DMS79 (cell line): ENCODE measurements at places on chromosomes 6 and 20.

DNA sequence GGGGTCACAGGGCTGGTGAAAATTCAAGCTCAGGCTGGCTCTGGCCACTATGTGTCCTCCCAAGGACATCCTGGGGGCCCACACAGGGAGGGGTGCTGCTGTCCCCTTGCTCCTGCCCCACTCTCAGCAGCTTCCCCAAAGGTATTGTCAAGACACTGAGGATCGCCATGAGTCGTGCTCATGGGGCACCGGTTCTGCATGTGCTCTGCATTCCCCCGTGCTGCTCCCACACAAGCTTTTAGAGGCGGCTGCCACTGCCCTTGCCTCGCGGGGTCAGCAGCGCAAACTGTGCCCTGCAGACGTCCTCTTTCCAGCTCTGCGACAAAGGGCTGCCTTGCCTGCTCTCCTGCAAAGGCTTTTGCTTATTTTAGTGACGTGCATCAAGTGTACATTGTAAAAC is 179.8 kb downstream of the ERMARD start:
- DNase-seq: peak; percentile 37

GRCh38 chr6:18500921-18501662 is 113.9 kb downstream of the RNF144B start:
- no peak for DNase-seq

DNA sequence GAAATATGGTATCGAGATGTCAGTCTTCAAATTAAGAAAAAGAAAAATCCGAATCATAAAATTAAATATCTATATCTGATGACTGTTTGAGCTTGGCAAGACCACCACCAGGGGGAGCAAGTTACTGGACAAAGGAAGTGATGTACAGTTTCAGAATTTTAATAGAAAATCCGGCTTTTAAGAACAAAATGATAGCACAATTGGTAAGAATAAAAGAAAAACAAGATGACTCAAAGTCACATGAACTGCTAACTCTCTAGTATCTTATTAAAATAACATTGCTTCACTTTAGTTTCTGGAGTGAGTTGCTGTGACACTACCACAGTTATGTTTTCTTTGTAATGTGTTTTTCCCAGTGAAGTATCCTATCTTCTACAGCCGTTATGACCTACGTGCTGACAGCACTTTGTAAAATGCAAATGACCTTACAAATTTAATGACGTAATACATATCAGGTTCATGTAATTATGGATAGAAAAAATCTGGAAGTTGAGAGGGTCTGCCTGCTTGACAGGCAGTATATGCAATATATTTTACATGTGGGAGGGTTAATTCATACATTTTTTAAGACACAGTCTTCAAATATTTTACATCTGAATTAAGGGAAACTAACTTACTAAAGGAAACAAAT is 405.3 kb upstream of the HS3ST5 start:
- DNase-seq: no peak

- DNase-seq: no peak
Observed at GRCh38 chr20:49635866-49636265, 67.9 kb upstream of the PTGIS start.

- no peak for DNase-seq
Observed at GRCh38 chr6:146358431-146359046, 185.1 kb upstream of the RAB32 start.

DNA sequence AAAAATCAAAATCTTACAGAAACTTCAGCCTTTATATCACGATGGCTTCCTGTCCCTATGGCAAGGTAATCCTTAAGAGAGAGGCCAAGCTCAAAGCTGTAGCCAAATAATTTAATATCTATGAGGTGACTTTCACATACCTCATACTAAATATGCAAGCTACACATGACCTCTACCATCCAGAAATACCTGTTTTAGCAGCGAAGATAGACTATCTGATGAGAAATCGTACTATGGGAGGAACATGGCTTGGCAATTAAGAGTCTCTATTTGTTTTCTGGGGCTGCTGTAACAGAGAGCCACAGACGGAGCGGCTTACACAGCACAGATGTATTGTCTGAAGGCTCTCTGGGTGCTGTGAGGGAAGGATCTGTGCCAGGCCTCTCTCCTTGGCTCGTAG is 31.0 kb upstream of the SALL4 start:
- no peak for DNase-seq

DNA sequence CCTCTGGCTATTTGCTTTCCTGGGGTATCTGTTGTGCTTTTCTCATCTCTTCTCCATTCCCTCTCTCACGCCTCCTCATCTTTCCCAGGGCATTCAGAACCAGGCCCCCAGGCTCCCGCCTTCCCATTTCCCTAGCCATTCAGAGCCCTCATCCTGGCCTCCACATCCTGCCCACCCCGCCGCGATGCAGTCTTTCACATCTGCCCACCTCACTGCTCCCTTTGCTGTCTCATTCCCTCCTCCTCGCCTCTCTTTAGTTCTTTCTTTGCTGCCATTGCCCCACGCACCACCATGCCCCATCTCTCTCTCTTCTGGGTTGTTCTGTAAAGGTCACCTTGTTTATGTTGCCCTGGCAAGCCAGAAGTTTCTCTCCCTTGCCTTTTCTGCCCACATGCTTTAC is 10.6 kb upstream of the AAR2 start:
- DNase-seq: no peak

GRCh38 chr20:61761453-61762166 is 304.1 kb downstream of the TAF4 start:
- DNase-seq: no peak

GRCh38 chr6:75196081-75196687 is 9.7 kb downstream of the COL12A1 start:
- no peak for DNase-seq

DNA sequence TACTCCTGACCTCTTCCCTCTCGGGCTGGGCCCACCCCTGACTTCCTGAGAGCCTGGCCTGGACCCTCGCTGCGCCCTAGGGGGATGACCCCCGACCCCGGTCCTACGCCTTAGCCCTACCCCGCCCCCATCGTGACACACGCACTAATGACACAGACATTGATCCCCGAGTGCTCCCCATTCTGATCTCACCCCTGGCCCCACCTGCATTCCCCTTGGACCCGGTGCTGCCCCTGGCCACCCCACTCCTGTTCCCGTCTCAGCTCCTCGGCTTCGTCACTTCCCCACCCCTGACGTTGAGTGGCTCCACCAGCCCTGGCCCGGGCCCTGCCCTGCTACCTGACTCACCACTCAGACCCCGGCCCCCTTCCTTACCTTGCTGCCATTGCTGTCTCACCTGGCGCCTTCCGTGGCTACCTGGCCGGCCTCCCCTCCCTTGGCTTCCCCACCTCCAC is 12.1 kb downstream of the RBCK1 start:
- no peak for DNase-seq

DNA sequence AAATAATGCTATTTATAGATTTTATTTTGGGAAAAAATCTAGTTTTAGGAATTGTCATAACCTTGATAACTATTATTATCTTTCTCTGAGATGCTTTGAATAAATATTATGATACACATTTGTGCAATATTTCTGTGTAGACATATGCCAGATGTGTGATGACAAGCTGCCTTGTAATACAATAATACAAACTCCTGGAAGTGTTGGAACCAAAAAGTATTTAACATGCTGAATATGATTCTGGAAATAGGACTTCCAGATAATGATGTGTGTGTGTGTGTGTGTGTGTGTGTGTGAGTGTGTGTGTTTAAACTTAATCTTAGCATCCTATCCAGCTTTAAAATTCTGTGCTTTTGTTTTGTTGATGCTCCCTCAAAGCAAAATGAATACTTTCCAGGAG is 233.6 kb downstream of the ADGRB3 start:
- no peak for DNase-seq

GRCh38 chr6:160756021-160756420 is 54.0 kb downstream of the PLG start:
- no peak for DNase-seq

DNA sequence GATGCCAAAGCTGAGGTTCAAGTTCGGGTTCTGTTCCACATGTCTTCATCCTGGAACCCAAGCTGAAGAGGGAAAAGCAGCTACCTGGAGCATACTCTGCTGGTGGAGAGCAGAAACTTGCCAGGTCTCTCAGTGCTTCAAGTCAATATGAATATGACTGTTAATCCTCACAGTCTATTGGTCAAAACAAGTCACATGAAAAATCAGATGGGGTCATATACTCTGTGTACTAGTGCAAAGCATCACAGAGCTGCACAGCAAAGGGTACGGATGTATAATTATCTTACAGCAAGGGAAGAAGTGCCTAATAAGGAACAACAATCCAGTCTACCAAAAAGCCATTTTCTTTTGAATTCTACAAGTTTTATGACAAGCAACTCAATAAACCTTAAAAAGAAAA is 11.6 kb downstream of the NCOA7 start:
- no peak for DNase-seq

DNA sequence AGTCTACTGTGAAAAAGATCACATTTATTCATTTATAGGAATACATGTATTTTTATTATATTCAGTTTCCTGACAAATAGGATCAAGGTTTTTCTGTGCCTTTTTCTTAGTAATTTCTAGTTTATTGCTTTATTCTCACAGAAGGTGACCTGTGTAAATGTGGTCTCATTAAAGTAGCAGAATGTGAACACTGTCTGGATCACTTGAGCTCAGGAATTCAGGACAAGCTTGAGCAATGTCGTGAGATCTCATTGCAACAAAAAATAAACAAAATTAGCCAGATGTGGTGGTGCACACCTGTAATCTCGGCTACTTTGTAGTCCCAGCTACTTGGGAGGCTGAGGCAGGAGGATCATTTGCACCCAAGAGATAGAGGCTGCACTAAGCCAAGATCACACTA is 516.7 kb downstream of the CDKAL1 start:
- no peak for DNase-seq

- DNase-seq: peak; percentile 64
Observed at GRCh38 chr6:27472182-27472616, 706 bp downstream of the ZNF184 start.

- DNase-seq: no peak
Observed at GRCh38 chr6:30700340-30700739, 9.6 kb upstream of the NRM start.

- DNase-seq: no peak
Observed at GRCh38 chr6:21349834-21350233, 243.7 kb upstream of the SOX4 start.
